ENCODE measurements at places on chromosomes 2 and 18.
A peak's percentile ranks its signal among the peaks of the same experiment; 100 is the strongest.

- no peak for DNase-seq
Measured at GRCh38 chr2:174846941-174847938, 83.0 kb upstream of the CHRNA1 start.

- DNase-seq: no peak
Measured at GRCh38 chr2:43408407-43409160, 182.2 kb upstream of the ZFP36L2 start.

DNA sequence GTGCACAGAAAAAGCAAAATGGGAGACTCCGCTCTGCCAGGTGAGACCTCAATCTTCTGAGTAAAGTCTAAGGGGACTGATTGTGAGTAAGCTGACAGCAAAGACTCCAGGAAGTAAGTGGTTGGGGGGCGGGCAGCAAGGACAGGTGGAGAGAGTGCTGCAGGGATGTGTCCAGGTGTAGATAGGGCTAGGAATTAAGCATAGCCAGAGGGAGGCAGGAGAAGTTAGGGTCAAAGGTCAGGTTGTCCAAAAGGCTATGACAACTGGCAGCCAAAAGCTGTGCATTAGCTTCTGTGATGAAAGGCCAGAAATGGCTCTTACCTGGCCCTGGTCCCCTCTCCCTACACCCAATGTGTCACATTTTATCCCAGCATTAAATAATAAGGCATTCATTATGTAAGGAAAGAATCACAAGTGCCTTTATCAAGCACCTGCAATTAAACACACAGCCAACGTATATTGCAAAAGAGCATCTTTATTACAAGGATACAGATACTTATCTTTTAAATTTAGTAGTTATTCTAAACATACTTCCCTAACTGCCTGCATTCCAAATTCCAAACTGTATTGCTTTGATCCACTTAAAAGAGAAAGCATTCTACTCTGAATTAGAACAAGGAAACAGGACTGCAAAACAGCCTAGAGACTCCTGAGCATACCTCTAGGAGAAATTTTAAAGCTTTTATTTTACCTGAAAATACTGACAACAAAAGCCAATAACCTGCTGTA is 247.9 kb downstream of the IRS1 start:
- no peak for DNase-seq

- no peak for DNase-seq
Measured at GRCh38 chr2:75416420-75417342, 144.1 kb downstream of the EVA1A start.

GRCh38 chr18:7084080-7085065 is 33.2 kb downstream of the LAMA1 start:
- DNase-seq: no peak

DNA sequence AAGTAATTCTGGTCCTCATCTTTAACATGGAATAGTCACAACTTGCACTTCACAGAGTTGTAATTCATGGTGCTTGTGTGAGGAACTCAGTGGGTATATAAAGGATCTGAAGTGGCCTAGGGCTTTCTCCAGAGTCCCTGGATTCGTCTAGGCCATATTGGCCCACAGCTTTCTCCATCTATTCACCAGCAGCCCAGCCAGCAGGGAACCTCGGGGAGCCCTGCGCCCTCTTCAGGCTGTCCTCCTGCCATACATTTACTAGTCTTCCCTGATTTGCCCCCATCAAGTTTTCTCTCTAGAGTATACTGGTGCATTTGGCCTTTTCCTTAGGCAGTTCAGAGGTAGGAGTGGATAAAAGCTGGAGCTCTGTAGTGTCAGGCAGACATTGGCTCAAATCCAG is 278.3 kb downstream of the MYCN start:
- no peak for DNase-seq

- no peak for DNase-seq
Measured at GRCh38 chr2:67502346-67503065, 105.4 kb downstream of the ETAA1 start.

GRCh38 chr18:69882965-69883668 is 64.6 kb downstream of the CD226 start:
- no peak for DNase-seq

DNA sequence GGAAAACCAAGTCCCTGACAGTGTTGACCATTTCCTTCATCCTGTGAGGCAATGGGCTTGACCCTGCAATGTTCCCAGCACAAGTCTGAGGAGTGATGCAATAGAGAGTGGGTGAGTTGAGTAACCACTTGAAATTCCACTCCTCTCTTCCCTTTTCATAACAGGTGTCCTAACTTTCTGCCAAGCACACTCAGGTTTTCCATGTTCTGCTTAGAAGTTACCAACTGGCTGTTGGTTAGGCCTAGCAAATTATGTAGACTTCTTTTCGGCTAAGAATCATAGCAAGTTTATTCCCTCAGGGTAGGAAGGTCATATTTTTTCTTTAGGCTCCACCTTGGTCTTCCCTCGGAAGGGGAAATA is 11.5 kb downstream of the GNLY start:
- no peak for DNase-seq

DNA sequence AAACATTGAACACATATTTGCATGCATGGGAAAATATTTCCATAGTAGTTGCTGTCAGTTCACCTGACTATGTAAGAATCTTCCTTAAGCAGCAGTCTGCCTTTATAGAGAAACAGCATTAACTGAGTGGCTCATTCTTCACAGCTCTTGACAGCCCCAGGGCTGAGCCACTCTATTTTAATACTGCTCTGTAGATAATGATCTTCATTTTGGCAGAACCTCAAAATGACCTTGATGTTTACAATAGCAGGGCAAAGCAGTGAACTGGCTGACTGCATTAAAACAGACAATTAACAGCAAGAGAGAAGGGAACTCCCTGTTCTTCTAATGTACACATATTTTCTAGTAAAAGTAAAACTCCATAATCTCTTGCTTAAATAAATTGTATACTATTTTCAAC is 580.6 kb upstream of the SOX11 start:
- peak; percentile 85 for DNase-seq

DNA sequence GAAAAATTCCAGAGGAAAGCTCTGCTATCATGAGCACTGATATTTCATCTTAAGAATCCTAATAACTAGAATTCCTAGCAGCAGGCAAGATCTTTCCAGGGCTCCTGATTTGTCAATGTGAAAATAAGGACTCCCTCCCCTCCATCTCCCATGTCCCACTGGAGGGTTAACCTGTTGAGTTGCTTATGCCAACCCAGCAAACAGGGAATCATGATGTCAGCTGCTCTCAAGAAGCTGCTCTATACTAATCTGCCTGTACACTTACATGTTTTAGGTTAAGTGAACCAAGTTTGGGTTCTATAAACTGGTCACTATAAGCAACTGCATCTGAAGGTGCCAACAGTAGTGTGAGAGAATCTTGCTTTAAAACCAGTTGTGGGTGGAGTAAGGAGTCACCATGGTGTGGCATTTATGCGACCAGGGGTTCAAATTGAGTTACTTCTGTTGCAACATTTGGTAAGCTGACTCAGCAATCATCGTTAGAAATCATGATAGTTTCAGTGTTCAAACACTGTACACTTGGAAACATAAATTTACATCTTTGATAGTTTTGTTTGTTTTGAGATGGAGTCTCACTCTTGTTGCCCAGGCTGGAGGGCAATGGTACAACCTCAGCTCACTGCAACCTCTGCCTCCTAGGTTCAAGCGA is 53.4 kb downstream of the STK25 start:
- no peak for DNase-seq

- DNase-seq: no peak
Measured at GRCh38 chr18:57834616-57835015, 31.5 kb upstream of the ATP8B1 start.

GRCh38 chr2:30956995-30957394 is 149.7 kb upstream of the CAPN13 start:
- no peak for DNase-seq

DNA sequence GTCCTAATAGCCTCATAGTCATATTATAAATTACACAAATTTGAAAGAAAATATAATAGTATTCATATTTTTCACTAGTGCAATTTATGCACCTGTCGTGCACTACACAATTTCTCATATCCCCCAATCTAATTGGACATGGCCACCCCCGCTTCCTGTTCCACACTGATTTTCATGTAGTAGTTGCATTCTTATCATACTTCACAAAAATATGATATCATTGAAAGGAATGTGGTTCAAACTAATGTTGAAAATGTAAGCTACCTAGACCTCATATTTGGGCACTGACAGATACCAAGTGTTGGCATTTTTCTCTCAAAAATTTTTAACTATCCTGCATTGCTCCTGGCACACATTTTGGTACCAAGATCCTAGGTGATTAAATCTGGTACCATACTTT is 985.5 kb upstream of the POU3F3 start:
- DNase-seq: no peak

DNA sequence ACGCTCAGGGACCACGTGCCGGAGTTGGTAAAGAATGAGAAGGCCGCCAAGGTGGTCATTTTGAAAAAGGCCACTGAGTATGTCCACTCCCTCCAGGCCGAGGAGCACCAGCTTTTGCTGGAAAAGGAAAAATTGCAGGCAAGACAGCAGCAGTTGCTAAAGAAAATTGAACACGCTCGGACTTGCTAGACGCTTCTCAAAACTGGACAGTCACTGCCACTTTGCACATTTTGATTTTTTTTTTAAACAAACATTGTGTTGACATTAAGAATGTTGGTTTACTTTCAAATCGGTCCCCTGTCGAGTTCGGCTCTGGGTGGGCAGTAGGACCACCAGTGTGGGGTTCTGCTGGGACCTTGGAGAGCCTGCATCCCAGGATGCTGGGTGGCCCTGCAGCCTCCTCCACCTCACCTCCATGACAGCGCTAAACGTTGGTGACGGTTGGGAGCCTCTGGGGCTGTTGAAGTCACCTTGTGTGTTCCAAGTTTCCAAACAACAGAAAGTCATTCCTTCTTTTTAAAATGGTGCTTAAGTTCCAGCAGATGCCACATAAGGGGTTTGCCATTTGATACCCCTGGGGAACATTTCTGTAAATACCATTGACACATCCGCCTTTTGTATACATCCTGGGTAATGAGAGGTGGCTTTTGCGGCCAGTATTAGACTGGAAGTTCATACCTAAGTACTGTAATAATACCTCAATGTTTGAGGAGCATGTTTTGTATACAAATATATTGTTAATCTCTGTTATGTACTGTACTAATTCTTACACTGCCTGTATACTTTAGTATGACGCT is 5.8 kb downstream of the MYCN start:
- DNase-seq: no peak

DNA sequence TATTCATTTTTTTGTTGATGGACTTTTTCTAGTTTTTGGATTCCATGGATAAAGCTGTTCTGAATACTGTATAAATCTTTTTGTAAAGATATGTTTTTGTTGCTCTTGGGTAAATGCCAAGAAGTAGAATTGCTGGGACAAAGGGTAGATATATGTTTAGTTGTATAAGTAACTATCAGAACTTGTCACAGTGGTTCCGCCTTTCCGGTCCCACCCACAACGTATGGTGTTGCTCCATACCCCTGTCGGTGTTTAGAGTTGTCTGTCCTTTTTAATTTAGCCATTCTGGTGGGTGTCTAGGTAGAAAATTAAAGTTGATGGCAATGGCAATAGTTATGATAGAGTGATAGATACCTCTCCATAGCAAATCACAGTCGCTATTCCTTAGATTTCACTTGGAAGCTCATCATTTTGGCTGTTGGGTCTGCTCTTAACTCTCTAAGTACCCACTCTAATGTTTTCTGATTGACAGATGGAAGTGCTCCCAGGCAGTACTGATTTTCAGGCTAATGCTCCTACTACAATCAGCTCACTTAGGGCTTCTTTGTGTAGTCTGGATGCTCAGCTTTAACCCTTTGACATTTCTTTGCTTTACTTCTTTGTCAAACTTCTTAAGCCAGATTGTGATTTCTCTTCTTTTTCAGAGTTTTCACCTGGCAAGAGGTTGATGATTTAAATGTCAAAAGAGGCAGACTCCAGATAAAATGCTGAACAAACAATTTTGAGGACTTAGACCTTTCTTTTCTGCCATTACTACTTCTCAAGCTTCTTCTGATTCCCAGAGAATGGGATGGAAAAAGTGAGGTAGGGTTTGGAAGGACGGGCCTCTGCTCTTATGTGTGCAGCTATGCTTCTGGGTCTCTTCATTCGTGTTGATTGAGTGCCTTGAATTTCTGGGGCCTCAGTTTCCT is 156.4 kb downstream of the AQP4 start:
- no peak for DNase-seq

DNA sequence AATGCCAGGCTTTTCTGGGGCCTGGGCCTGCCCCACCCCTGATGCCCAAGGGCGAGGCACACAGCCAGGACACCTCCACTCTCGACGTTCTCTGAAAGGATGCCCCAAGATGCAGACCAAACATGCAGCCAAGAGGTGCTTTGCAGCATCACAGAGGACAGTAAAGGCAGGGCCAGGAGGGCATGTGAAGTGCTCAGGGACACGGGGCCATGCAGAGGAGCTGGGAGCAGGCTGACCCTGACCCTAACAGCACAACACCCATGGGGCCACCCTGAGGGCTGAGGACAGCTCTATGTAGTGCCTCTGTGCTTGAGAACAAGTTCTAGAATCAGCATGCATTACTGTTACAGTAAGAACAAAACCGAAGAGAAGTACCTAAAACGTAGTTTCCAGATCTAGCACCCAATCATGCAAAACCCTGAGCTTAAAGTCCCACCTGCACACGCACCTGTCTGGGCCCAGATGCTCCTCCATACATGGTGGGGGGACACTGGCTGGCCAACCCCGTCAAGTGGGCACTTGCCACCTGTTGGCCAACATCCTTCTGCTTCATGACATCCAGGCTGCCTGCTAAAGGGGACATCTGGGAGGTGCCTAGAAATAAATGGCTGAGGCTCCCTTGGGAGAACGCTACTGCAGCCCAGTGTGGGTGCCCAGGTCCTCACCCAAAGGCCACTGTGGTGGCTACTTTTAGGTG is 15.4 kb downstream of the HS6ST1 start:
- DNase-seq: no peak

GRCh38 chr2:14072338-14072737 is 560.2 kb upstream of the LRATD1 start:
- DNase-seq: no peak

All from NCI-H1105 (cell line).